ENCODE measurements at places on chromosomes 3 and 15. TPM values are rescaled to one million over a fixed set of nuclear protein-coding genes. Genes with fewer than 3 reads are reported as not detected.

- peaks cover 8% of the 10 kb centered on the region for H3K27me3 ChIP-seq
- DNase-seq: no peak
- no peaks in the 10 kb centered on the region for H3K36me3 ChIP-seq
- H3K4me1 ChIP-seq: no peaks in the 10 kb centered on the region
- no peak overlapping the region for H3K4me3 ChIP-seq
- H3K27ac ChIP-seq: no peak overlapping the region
These were observed 70.4 kb upstream of the ARHGEF26 start for GRCh38 chr3:154050766-154051165.

GRCh38 chr3:147256739-147257138 lies 149.6 kb downstream of the ZIC4 start:
- DNase-seq: no peak
- no peaks in the 10 kb centered on the region for H3K27me3 ChIP-seq
- no peak overlapping the region for H3K4me3 ChIP-seq
- no peaks in the 10 kb centered on the region for H3K36me3 ChIP-seq
- H3K27ac ChIP-seq: no peak overlapping the region
- no peaks in the 10 kb centered on the region for H3K4me1 ChIP-seq

- no peaks in the 10 kb centered on the region for H3K4me1 ChIP-seq
- peaks cover 2% of the 10 kb centered on the region for H3K27me3 ChIP-seq
- DNase-seq: peak; percentile 43
These were observed 117.5 kb downstream of the EDEM1 start for GRCh38 chr3:5304789-5305683.

- peaks cover 15% of the 10 kb centered on the region for H3K4me1 ChIP-seq
- no peak overlapping the region for H3K4me3 ChIP-seq
- no peaks in the 10 kb centered on the region for H3K27me3 ChIP-seq
- DNase-seq: no peak
- H3K36me3 ChIP-seq: peaks cover 19% of the 10 kb centered on the region
These were observed 61.4 kb downstream of the ZNF609 start for GRCh38 chr15:64521726-64522164.

SLC6A1 gene
- total RNA-seq: not detected
